Heart left ventricle (tissue), 16 donors: ENCODE measurements at places on chromosomes 12 and 14. TPM values are rescaled to one million over a fixed set of nuclear protein-coding genes. Genes with fewer than 3 reads are reported as not detected.

OR4K2 gene
- polyA plus RNA-seq: not detected

EXOC3L4 gene
- 0.37 TPM for polyA plus RNA-seq

LRP10 gene
- 99.9 TPM for polyA plus RNA-seq

ETFRF1 gene
- polyA plus RNA-seq: 41.0 TPM

SERPINA12 gene
- not detected for polyA plus RNA-seq

EID3 gene
- 0.55 TPM for polyA plus RNA-seq

PPFIA2 gene
- polyA plus RNA-seq: 0.15 TPM

ZCCHC8 gene
- 7.1 TPM for polyA plus RNA-seq

TPPP2 gene
- polyA plus RNA-seq: 0.96 TPM

KRT7 gene
- not detected for polyA plus RNA-seq

- no peak for DNase-seq
These were observed 13.6 kb downstream of the TTC8 start for GRCh38 chr14:88838015-88838414.

DNA sequence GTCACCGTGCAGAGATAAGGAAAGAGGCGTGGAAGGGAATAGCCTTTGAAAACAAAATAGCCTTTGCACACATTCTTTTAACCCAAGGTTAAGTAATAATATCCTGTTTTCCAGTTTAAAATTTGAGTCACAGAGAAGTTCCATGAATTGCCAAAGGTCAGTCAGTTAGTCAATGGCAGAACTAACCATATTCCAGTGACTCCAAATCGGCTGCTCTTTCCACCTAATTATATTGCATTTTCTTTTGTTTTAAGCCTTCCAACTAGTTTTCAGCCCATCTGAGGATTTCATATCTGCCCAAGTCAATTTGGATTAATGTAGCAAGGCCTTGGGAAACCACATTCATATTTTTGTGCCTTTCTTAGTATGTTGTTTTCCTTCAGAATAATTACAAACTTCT lies 373.0 kb downstream of the CCDC91 start:
- no peak for DNase-seq

DNA sequence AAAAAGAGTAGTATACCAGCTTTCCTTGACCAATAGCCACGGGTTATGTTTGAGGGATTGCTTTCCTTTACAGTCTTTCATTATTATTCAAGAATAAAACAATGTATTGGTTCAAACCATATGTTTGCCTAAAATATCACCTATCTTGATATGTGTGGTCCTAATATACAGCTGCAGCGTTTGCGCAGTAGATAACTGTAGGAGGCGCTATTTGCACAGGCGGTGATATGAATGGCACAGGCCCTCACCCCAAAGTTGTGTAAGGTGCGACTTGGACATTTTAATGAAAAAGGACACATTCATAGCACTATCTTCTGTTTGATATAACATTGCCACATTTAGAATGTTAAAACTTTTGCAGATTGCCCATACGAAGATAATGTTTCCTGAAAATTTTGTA lies 298.4 kb downstream of the TRHDE start:
- no peak for DNase-seq

DNA sequence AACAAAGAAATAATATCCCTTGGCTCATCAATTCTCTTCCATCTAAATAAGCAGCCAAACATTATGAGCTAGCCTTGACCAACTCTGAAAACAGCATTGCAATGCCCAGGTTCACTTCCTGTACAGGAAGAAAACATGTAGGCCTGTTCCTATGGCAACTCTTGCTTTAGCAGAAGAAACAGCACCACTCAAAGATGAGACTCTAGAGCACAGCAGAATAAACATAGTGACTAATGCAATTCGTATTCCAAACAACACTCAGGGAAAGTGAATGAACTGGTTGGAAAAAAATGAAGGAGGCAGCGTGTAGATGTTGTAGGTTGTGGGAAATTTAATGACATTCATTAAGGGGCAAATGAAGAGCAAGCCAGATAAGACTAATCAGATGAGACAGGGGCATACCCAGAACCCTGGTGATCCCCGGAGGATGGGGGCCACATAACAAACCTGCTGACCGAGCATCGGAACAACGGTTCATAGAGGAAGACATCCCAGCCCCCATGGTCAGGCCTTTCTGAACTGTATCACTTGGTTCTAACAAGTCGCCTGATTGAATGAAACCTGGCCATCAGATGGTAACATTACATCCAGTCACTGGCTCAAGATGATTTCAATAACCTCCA lies 9.0 kb downstream of the ARHGDIB start:
- DNase-seq: no peak

- no peak for DNase-seq
These were observed 802.0 kb downstream of the C12orf50 start for GRCh38 chr12:87227162-87227561.

DNA sequence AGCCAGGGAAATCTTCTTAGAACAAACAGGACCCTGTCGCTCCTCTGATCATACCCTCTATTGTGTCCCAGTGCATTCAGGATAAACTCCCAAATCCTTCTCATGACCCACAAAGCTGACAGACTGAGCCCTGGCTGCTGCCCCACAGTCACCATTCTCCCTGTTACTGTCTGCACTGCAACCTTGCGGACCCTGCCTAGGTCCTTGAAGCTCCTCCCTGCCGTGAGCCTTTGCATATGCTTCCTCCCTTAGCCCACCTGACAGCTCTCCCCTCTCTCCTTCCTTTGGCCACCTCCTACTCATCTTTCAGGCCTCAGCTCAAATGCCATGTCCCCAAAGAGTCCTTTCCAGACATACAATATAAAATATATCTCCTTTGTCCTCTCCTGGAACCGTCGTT lies 62.4 kb downstream of the SLC6A12 start:
- DNase-seq: no peak

DNA sequence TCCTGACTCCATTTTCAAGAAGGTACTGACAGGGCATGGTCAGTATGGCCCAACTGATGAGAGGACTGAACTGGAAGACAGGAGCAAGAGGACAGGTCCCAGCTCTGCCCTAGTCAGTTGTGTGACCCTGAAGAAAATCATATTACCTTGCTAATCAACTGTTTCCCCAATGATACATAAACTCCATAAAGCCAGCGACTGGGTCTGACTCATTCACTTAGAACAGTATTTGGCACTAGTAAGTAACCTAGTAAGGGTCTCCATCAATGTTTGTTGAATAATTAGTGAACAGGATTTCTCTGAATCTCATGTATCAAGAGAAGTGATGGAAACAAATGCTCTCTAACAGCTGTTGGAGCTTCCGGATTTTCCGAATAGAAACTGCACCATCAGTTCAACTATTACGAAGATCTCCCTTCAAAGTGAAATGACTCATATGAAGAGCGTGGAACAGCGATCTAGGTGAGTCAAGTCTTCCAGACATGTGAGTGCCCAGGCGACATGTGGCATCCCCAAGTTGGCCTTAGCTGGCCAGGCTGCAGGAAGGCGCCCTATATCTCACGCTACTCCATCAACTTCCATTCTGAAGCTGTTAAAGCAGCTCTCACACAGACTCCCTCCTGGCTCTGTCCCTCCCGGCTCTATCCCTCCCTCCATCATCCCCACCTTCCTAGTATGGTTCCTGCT lies 94.5 kb downstream of the TTC7B start:
- no peak for DNase-seq

DNA sequence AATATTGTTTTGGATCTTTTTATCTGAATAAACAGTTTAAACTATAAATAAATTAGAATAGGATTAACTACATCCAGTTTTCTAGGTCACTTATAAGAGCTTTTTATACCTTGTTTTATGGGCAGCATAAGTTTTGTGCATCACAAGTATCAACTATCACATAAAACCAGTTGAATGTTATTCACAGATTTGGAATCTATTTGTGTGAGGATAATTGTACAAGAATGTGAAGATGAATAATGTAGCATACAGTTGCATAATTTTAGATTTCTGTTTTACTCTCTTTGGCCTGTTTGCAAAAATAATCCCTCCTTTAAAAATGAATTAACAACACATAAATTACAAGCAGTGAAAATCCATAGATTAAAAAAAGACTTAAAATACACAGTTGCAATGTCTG lies 88.8 kb downstream of the SCFD1 start:
- no peak for DNase-seq

- no peak for DNase-seq
These were observed 56.4 kb downstream of the GLT1D1 start for GRCh38 chr12:128909653-128910052.

- DNase-seq: no peak
These were observed 328.2 kb downstream of the RPL10L start for GRCh38 chr14:46323404-46323762.

DNA sequence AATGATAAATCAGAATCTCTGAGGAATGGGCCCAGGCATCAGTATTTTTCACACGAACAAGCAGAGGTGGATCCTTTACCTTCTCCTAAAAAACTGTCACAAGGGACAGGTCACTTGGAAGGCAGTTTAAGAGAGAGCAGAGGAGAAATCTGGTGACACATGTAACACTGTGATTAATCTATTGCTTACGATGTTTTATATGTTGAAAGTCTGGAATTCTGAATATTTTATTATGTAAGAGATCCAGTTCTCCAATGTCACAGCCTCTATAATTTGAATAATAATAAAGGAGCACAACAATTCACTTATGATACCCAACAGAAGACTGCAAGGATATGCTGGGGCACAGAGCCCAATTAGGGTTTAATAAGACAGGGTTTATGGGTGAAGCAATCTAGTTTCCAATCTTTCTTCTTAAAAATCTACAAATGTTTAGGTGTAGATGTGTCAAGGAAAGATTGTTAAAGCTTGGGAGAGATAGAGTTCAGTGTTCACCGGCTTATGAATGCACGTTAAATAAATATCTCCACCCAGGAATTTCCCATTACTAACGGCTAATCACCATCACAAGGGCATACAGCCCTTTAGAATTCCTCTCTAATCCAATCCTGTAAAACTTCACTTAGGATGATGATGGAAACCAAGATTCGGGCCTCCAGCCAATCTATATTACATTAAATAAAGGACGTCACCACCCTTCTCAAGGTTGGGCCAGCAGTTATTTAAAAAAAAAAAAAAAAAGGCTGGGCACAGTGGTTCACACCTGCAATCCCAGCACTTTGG lies 23.4 kb downstream of the DUSP16 start:
- DNase-seq: no peak

GRCh38 chr14:55772486-55772885 lies 192.5 kb downstream of the KTN1 start:
- DNase-seq: no peak

DNA sequence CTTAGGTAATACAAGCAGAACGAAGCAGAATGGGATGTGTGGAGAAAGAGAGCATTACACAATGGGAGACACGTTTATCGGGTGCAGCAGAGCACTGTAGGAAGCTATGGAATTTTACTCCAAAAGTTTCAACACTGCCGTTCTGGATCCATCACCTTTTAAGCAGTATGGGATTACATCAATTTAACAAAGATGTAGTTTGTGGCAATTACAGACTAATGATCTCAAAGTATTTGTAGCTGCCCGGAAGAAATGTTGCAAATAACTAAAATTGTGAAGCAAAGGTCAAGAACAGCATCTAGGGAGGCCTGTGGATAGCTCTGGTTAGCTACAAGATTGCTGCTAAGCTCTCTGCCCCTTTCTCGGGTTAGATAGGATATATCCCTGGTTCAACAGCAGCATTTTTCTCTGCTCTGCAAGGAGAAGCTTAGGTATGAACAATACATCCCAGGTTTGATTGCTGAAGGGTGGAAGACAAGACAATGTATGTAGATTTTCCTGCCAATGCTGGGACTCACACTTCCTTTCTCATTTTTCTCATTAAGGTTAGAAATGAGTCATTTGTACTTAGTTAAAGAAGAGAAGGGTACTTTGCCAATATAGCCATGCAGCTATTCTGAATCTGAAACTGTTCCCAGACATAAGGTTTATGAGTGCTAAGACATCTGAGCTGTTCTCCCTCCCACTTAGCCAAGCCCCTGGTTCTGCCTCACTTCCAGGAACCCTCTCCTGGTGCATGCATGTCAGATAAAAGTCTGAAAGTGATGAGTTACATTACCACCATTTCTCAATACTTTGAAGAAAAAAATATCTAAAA lies 75.0 kb upstream of the HIF1A start:
- DNase-seq: no peak

DNA sequence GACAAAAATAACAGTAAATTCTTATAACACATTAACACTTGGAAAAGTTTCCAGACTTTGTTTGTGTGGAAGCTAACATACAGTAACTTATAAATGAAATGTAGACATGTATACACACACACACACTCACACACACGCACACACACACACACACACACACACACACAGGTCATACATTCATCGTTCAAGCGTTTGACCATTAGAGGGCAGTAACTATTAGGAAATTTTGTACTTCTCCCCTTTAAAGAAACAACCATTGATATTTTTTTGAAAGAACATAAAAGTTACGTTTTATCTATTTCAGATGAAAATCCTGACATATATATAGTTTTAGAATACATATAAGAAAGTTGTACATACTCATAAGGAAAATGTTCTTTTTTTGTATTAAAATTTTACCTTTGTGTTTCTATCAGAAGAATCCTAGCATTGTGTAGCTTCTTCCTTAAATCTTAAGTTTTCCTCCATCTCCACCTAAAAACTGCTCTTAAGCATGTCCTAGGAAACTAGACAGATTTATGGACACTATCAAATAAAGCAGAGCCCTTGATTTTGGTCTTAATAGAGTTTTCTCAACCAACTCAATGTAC lies 29.0 kb downstream of the PTPRQ start:
- no peak for DNase-seq

DNA sequence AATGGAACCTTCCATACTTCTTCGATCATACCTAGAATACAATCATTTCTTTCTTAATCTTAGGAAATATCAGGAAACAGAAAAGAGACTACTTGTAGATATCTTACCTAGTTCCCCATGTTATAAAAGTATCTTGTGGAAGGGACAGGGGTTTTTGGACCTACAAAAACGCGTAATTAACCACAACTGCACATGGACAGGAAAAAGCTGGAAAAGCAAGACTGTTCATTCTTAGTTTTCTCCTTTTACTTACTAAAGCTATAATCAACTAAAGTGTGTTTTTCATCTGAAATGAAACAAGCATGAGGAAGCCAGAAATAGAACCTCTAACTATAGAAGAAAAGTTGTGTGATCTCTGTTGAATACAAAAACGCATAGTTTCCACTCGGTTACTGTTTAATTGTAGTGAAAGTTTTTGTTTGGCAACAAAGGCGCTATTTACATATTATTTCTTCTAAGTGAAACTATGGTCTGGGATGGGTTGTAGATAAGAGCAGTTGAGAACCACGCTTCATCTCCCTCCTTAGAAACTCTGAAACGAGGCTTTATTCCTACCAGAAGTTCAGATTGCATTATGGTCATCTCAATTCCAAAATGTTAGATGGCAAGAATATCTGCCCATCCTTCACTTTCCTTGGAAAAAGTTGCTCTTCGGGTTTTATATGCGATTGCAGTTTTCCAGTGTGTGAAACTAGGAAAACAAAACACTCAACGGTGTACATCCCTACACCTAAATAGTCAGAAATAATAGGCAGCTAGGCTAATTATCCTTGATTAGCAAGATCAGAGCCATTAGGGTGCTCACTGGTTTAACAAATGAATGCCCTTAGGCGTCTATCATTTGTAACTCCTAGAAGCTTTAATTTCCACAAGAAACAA lies 1.1 kb downstream of the BCAT1 start:
- DNase-seq: no peak

- no peak for DNase-seq
These were observed 26.1 kb downstream of the DTX1 start for GRCh38 chr12:113082486-113083148.
